NCI-H1048 (cell line): ENCODE measurements at places on chromosomes 4 and X.
A peak's percentile ranks its signal among the peaks of the same experiment; 100 is the strongest.

DNA sequence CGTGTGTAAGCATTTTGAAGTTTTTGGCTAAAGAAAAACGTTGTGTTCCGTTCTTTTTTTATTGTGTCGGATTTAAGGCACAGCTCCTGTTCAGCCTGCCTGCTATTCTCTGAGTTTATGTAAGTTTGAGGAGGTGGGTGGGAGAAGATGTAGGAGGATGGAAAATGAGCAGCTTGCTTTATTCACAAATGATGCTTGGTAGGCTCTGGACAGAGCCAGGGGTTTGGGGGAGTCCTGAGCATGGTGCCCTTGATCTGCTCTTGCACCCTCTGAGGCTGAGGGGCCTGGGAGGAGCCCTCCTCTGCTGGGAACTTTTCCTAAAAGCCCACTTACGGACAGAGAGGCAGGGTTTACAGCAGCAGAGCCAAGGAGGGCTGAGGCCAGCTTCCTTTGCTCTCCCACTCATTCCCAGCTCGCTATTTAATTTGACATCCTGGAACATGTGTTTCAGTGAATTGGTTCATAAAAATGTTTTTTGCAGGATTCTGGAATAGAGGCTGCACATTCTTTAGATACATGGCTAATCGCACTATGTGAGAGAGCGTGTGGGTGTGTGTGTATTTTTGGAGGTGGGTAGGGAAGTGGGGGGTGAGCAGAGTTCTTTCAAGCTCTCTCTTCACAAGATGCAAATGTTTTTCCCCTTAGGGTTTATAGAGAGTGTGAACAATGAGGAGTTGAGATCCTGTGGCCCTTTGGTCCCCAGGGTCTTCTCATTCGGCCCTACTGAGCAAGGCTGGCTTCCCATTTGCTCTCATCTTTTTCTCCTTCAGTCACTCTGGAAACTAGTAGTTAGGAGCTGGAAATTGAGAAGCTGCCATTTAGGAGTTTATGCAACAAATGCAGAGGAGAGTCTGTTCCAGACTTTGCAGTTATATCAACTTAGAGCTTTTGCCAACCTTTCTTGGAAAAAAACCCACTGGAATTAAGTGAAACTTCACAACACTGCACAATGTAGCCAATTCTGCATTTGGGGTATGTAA lies 32.1 kb downstream of the TMEM131L start:
- peak; percentile 23 for DNase-seq

DNA sequence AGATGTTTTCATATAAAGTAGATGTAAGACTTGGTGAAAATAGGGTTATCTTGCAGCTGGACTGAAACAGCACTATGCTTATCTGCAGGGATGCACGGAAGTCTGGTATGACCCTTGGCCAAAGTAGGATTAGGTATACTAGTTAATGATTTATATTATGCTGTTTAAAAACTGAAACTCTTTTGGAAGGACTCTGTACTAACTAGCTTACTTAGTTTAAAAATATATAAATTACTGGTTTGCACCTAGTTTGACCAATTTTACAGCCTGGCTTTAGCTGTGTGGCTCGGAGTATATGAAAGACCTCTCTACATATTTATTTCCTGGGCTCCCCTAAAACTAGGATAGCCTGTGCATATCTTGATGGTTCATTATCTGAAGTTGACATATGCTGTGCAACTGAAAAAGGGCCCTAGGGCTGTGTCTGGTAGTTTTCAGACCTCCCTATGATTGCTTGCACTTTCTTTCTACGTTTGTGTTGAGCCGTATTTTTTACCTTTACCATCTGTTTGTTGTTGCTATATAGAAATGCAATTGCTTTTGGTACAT lies 89.2 kb downstream of the TMEM144 start:
- no peak for DNase-seq

DNA sequence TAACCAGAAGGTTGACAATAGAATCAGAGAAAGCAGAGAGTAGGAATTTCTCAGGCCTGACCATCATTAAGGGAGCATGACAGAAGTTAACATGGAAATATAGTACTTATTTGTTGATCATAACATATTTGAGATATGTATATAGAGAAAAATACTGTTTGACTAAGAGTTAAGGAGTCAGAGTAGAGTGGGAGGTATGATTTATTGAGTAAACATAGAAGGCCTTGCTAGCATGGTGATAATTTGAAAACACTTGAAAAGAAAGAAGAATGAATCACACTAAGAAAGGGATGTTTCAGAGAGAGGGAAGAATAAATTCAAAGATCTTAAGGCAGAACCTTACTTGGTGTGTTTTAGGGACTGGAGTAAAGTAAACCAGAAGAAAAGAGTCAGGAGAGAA lies 437.2 kb upstream of the TECRL start:
- no peak for DNase-seq

DNA sequence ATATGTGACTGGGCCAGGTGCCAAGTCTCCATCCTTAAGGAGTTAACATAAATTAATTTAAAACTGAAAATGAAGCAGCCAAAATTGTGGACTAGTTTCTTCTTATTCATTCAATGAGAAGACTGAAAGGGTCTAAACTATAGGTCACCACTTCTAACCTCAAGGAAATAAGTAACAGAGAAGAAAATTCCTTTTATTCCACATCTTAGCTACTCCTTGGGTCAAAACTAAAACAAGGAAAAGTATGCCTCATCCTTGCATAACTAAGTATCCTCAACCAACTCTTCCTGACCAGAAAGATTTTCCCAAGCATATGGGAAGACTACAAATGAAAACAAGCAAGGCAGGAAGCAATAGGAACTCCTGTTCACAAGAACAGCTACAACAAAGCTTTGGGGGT lies 71.2 kb downstream of the ZNF827 start:
- DNase-seq = no peak

GRCh38 chrX:22486296-22486695 lies 213.6 kb downstream of the CBLL2 start:
- DNase-seq = no peak

- DNase-seq = no peak
These were observed 44.0 kb upstream of the IGFBP7 start for GRCh38 chr4:57154191-57154590.

GRCh38 chr4:36392024-36392423 lies 110.6 kb downstream of the DTHD1 start:
- DNase-seq = no peak

GRCh38 chr4:113452868-113453620 lies 308.5 kb downstream of the CAMK2D start:
- no peak for DNase-seq

DNA sequence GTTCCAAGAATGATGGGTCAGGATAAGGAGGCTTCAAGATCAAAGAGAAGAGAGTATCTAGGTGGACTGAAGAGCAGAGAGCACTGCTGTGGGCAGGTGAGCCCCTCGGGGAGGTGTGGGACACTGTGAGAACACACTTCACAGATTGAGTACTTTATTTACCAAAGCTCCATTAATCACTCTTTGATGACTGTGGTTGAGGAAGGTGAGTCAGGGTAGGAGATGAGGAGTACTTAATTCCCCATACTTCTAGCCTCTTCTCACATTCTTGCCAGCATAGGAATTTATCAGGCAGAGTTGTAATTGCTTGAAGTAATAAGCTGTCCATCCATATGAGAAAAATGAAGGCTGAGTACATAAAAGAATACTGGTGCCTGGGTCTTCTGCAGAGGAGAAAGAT lies 375.3 kb downstream of the PCDH10 start:
- DNase-seq = no peak

DNA sequence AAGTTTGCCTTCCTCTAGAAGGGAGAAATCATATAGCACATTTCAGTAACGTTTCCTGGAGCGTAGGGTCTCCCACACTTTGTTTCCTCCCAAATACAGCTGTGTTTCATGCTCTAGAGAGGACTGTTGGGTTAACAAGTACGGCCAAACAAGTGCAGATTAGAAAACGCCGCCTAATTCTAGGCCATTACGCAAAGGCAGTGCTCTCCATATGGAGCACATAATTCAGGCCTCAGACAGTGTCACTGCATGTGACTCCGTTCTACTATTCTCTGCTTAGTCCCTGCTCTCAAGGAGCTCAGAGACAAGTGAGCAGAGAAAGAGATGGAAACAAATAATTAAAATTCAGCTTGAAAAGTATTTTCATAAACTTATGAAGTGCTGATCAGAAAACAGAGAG lies 11.6 kb downstream of the ZNF827 start:
- no peak for DNase-seq

GRCh38 chrX:136425996-136426395 lies 61.8 kb upstream of the BRS3 start:
- no peak for DNase-seq

- DNase-seq = no peak
These were observed 11.9 kb upstream of the ADH7 start for GRCh38 chr4:99447079-99447478.

DNA sequence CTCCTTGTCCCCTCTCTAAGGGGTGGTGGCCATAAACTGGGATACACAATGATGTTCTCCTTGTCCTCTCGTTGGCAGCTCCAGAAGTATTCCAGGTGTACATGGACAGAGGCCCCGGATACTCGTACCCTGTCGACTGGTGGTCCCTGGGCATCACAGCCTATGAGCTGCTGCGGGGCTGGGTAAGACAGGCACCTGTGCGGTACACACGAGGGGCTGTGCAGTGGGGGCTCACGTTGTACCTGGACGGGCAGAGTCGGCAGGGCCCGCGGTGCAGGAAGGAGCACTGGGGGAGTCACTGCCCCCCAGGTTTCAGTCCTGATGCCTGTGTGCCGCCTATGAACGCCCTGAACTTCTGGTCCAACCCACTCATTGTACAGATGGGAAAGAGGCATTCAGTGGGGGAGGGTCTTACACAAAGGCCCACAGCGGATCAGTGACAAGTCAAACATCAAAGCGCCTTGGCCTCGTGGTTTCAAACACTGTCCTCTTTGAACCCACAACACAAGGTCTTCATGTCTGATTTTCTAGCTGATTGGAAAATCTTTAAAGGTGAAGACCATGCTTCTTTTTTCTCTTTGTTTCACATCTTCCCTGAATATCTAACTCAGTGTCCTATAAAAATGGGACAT lies 261.6 kb downstream of the EVC2 start:
- no peak for DNase-seq

DNA sequence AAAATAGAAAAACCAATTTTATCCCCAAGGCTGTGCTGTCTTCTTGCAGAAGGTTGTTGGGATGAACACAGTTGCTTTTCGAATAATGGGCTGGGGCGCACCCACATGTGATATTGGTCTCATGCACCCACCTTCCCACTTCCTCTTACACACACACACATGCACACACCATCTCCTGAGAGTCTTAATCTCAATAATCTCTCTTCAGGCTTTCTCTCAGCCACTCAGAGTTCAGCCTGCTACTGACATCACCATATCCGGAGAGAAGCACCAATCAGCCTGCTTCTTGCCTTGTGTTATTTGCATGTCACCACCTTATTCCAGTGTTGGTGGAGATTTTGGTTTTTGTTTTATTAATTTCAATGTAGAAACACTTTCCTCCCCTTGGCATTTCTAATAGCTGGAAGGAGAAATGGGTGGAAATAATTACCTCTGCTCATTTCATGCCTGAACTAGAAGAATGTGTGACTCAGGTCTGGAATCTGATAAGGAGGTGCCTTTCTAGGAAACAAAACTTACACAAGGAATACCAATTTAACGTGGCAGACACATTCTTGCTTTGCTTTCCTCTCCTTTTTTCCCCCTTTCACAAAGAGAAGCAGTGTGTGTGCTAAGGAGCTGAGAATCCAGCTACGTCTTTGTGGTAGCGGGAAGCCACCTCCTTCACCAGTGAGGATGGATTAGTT lies 400.2 kb downstream of the MID1IP1 start:
- DNase-seq = no peak

- DNase-seq = no peak
These were observed 350.2 kb upstream of the BOD1L1 start for GRCh38 chr4:13977746-13978145.

GRCh38 chrX:20988118-20988517 lies 386.1 kb upstream of the CNKSR2 start:
- no peak for DNase-seq

- peak; percentile 37 for DNase-seq
These were observed 21.8 kb downstream of the SPRY1 start for GRCh38 chr4:123418351-123418931.

DNA sequence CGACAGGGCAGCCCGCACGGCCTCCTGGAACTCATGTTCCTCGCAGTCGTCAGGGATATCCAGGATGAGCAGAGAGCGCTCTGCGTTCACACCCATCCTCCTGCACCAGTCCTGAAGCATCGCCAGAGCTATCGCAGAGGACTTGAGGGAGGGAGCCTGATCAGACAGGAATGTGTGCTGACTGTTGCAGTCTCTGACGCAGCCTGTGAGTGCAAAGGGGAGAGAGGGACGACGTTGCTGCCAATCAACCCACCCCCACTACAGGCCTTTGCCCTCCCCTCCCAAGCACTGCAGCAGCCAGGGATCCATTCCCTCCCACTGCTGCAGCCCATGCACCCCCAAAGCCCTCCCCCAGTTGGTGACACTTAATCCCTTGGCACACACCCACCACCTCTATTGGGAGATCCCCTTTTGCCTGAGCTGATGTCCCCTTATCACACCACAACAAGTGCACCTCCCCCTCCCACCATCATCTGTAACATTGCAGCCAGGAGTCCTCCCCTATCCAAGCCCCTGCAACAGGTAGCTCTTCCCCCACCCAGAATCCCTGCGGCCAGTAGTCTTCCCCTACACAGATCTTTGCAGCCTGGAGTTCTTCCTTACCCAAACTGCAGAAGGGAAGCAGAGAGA lies 897 bp downstream of the PNMA6F start:
- no peak for DNase-seq

GRCh38 chr4:150315175-150315574 lies 236.9 kb downstream of the DCLK2 start:
- peak; percentile 24 for DNase-seq

GRCh38 chrX:125947501-125947900 lies 218.6 kb downstream of the DCAF12L2 start:
- no peak for DNase-seq

GRCh38 chrX:51889851-51890250 lies 3.6 kb upstream of the MAGED1 start:
- no peak for DNase-seq

DNA sequence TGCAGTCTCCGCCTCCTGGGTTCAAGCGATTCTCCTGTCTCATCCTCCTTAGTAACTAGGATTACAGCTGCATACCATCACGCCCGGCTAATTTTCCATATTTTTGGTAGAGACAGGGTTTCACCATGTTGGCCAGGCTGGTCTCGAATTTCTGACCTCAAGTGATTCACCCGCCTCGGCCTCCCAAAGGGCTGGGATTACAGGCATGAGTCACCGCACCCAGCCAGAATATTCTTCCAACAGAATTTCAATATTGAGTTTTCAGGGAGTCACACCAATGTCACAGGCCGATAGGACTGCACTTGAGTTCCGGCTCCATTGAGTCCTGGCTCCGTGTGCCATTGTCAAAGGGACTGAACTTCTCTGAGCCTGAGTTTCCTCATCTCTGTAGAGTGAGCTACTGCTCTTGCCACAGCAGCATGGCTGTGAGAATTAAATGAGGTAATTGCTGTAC lies 82.9 kb downstream of the CLCN4 start:
- no peak for DNase-seq
